ENCODE measurements at places on chromosomes 11 and 22. TPM values are rescaled to one million over a fixed set of nuclear protein-coding genes. Genes with fewer than 3 reads are reported as not detected.

Gene ISX
- not detected for total RNA-seq

Gene OR5T3
- total RNA-seq = not detected

Gene CEND1
- not detected for total RNA-seq

Gene CCDC116
- total RNA-seq = 0.20 TPM

Gene FGF3
- 0.30 TPM for total RNA-seq

Gene SLC25A18
- total RNA-seq = 0.20 TPM

Gene APOA1
- 1.6 TPM for total RNA-seq

DNA sequence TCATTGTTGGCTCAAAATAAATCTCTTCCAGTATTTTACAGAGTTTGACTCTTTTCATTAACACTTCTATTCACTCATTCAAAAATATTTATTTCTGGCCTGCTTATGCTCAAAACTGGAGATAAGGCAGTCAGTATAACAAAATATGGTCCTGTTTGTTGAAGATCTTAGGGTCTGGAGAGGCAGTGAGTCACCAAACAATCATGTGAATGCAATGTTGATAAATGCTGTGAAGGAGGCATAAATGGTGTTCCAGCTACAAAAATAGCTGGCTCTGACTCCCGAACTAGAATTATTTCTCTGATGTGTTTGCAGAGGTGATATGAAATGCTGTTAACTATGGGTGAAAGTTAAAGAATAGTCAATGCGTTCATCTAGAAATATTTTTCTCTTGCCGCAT lies 390.6 kb downstream of the AASDHPPT start:
- DNase-seq = no peak

DNA sequence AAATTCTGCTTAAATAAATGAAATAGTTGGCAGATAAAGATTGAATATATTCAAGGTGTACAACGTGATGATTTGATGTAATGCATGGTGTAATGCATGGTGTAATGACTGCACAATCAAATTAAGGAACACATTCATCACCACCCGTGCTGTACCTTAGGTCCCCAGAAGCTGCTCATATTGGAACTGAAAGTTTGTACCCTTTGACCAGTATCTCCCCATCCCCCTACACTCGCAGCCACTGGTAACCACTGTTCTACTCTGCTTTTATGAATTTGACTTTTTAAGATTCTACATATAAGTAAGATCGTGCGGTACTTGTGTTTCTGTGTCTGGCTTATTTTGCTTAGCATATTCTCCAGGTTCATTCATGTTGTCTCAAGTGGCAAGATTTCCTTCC lies 445.8 kb downstream of the OPCML start:
- DNase-seq = no peak

DNA sequence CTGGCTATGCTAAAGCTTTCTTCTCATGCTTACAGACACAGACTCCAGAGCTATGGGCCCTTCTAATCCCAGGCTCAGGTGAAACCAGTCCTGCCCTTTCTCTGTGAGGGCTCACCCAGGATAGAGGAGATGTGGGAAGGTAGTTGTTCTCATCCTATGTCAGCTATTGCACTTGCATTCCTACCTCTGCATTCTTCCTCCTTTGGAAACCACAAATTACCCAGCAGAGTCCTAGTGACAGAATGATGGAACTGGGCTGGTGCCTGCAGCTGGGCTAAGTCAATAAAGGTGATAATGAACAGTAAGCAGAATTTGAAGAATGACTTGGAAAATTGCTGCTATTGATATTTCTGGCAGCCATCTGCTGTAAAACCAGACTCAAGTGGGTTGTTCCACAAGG lies 560.0 kb downstream of the TMEM135 start:
- DNase-seq = no peak

DNA sequence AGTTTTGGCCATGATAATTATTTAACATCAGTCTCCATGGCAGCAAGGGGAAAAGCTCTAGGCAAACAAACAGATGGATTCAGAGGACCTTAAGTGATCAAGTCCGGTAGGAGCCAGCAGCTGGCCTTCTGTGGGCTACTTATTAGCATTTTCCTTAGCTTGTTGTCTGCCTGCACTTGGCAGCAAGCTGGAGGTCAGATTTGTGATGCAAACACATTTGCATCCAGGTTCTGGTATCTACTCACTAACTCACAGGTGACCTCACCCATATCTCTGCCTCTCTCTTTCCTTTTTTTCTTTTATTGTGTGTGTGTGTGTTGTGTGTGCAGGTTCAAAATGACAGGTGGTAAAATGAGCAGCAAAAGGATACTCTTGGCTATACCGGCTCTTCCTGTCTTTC lies 32.3 kb downstream of the ARHGAP42 start:
- DNase-seq = peak; percentile 22

DNA sequence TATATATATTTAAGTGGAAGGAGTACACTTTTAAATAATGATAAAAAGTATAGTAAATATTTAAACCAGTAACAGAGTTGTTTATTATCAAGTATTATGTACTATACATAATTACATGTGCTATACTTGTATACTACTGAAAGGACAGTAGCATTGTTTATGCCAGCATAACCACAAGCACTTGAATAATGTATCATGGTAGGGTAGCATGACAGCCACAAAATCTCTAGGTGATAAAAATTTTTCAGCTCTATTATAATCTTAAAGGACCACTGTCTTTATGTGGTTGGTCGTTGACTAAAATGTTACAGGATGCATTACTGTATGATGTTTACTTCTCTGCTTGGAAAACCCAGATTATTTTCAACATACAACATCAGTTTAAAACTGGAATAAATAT lies 349.2 kb downstream of the CASP12 start:
- no peak for DNase-seq

GRCh38 chr11:109772892-109773291 lies 320.3 kb upstream of the ZC3H12C start:
- no peak for DNase-seq

- no peak for DNase-seq
These were observed 1031.2 kb downstream of the BRD1 start for GRCh38 chr22:48796310-48797015.

DNA sequence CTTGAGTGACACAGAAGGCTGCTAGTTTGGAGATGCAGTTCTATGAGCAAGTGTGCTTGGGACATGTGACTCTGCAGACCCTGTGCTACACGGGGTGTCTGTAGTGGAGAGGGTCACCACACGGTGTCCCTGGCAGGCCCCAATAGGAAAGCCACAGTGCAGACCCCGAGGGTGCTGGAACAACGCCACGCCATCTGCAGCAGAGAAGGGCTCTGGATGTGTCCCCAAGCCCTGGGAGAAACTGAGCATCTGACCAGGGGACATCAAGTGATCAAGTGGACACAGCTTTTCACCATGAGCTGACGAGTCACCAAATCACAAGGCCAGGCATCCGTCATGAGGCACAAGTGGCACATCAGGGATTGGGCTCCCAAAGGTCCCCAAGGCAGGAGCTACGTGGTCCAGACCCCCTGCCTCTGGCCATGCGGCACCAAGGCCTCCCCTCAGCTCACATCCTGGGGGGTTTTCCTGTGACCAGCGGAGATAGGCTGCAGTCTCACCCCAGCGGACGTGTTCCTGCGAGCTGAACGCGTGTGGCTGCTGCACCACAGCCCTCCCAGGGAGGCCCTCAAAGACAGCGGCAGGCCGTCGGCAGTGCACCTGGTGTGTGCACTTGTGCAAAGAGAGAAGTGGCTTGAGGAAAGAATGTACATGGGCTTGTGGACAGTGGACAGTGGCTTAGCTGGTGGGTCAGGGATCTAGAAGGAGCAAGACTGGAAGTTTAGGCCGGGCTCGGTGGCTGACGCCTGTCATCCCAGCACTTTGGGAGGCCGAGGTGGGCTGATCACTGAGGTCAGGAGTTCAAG lies 96.7 kb downstream of the RPS6KA4 start:
- DNase-seq = no peak

DNA sequence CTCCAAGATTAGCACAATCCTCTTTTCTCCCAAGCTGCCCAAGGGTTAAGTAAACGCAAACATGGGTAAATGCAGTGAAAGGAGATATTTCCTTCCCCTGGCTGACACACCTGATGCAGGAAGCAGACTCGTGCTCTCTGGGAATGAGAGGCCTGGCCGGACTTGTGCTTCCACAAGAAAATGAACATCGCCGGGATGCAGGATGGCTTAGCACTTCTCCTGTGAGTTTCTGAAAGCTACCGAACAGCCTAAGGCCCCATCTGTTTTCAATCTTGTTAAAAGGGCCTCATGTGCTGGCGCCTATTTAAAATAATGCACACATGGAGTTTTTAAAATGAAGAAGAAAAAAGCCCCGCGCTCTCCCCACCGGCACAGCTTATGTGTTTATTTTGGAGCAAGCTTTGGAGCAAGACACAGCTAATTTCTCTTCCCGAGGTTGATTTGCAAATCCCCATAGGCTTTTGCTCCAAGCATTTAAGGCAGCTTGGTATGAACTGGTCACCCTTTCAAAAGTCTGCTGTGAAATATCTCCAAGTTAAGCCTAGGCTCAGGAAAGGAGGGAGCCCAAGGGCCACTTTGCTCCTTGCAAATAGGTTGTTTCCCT lies 100.9 kb downstream of the SYN3 start:
- DNase-seq = peak; percentile 58

GRCh38 chr11:129093283-129093682 lies 98.8 kb downstream of the ARHGAP32 start:
- DNase-seq = no peak

- DNase-seq = no peak
These were observed 21.6 kb downstream of the TUG1 start for GRCh38 chr22:30990690-30991089.

DNA sequence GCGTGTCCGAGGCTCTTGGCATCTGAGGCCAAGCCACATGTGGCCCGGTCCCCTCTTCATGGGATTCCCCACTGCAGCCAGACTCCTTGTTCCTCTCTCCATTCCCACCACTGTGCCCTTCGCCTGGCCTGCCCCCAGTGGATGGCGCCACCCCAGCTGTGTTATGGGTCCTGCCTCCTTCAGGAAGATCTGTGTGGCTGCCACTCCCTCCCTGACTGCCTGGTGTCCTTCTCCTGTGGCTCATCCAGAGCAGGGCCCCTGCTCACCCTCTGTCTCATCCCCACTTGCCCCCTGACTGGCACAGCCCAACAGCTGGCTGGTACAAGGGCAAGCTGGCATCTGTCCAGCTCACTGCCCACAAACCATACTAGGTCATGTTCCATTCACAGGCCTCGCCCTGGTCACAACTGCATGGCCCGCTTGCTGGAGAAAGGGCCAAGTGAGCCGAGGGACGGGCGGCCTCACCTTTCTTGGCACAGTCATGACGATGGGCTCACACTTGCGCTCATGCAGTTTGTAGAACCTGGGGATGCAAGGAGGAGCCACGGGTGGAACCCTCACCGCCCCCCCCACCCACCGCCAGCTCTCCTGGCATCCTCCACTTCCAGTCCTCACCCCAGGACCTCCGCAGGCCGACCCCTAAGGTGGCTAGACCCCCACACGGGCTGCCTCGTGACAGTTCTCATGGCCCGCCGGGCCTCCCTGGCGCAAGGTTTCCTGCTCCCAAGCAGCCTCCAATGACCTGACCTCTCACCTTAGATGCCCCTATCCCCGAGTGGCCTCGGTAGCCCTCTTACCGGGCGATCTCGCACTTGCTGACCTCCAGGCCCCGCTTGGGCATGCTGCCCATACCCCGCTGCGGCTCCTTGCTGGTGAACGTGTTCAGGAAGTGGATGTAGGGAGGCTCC lies 2.1 kb upstream of the PTPRCAP start:
- DNase-seq = no peak

All from skin of body (tissue), 3 donors.